AG04449 (cell line): ENCODE measurements at places on chromosomes 5 and 9.

DNA sequence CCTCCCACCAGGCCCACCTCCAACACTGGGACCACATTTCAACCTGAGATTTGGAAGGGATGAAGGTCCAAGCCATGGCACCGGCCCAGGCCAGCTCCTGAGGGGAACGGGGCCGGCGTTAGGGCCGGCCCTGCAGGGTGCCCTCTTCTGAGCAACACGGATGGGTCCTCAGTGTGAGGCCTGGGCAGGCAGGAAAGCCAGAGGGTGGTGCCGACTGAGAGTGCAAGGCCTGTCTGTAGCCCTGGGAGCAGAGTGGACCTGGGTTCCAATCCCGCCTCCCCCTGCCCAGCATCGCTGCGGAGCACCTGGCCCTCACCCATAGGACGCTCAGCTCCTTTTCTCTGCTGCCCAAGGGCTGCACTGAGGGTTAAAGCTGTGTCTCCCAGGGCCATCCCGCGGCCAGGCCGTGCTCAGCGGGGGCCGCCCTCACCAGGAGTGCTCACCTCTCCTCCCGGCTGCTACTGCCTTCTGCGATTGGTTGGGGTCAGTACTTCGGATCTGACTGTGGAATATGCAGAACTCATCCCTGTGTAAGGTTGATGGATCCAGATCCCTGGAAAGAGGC is 44.1 kb upstream of the FCN2 start:
- DNase-seq, result no peak

DNA sequence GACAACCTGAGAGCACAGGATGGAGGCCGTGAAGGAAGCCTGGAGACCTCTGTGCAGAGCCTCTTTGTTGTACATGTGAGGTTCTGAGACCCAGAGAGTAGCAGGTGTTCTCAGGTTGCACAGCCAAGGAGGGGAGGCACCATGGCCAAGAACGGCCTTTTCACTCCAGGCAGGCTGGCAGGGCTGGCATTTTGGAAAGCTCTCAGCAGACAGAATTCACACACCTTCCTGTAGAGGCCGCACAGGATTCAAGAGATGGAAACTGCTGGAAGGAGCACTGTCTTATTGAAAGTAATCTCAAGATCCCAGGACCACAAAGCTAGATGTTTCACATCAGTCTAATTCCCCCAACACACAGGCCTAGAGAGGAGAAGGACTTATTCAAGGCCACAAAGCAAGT is 52.8 kb upstream of the XPA start:
- no peak for DNase-seq

DNA sequence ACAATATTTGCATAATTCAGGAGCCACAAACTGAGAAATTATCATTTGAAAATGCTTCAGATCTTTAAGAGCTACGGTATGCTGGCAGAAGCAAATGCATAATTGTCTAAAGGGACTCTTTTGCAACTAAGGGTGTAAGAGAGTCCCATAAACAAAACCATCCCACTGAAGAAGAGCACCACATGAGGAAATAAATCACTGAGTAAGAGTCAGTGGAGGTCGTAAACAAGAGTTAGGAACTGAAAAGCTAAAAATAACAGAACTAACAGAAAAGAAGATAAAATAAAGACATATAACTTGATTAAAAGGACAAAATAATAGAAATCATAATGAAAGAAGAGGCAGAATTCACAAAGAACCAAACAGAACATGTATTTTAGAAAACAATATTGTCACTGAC is 3.5 kb upstream of the SMC2 start:
- DNase-seq, result no peak

- DNase-seq, result no peak
Measured at GRCh38 chr5:135391869-135392255, 7.2 kb downstream of the MACROH2A1 start.

- DNase-seq, result no peak
Measured at GRCh38 chr5:75720882-75721281, 3.6 kb upstream of the POC5 start.

DNA sequence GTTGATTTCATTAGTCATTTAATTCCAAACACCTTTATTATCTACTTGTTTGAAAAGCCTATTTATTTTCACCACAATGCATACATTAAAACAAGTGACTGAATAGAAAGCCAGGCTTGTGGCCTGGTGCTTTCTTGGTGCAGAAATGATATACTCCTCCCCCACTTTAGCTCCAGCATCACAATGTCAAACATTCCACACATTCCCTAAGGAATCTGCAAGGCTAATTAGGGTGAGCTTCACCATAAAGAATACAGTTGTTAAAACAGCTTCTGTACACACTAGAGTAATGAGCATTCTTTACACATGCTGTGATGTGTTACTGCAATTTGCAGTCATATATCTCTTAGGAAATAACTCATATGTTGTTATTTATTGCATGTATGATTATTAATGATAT is 705.7 kb downstream of the CETN3 start:
- peak; percentile 45 for DNase-seq

DNA sequence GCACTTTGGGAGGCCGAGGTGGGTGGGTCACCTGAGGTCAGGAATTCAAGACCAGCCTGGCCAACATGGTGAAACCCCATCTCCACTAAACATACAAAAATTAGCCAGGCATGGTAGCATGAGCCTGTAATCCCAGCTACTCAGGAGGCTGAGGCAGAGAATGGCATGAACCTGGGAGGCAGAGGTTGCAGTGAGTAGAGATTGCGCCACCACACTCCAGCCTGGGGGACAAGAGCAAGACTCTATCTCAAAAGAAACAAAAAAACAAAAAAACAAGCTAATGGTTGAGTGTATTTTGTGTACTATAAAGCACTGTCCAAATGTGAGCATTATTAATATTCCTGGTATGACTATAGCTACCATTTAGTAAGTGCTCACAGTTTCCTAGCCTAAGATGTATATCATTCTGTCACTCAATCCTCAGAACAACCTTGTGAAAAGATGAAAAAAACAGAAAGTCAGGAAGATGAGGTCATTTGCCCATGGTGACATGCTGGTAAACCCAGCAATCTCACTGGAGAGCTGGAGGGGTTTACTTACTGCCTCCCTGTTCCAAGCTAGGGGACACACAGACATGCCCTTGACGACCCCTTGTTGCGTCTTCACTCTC is 27.7 kb downstream of the ARHGEF37 start:
- DNase-seq, result no peak

DNA sequence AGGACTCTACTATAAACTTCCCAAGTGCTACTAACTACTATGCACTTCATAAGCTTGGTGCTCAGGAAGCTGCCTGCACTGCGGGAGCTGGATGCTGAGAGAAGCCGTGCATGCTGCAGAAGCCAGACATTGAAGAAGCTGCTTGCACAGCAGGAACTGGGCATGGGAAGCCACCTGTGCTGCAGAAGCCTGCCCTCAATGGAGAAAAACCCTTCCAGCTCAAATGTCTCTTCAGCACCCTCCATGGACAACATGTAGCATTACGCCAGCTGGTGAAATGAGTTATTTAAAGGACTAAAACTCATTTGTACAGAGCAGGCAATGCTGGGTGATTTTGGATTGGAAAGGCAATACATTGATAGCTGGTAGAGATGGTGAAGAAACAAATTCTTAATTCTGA is 247.2 kb downstream of the KIF4B start:
- DNase-seq, result no peak

DNA sequence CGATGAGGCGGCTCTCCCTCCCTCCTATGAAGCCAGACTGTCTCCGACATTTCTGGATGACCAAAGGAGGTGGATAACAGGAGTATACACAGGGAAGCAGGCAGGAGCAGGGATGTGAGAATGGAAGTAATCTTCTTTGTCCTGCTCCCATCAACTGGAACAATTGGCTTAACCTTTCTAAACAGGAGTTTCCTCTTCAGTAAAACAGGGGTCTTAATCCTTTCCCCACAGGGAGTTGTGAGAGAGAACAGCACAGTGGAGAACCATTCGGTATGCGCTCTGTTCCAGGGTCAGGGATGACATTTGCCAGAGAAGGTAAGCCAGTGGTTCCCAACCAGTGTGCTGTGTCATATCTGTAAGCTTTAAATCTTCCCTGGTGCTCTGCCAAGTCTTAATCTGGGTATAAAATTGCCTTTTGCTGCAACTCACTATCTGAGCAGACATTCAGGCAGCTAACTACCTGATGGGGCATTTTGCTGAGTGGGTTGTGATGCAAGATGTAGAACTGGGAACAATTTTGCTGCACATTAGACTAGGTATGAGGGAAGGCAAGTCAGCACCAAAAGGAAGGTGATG is 294.8 kb upstream of the KIF2A start:
- DNase-seq, result no peak

DNA sequence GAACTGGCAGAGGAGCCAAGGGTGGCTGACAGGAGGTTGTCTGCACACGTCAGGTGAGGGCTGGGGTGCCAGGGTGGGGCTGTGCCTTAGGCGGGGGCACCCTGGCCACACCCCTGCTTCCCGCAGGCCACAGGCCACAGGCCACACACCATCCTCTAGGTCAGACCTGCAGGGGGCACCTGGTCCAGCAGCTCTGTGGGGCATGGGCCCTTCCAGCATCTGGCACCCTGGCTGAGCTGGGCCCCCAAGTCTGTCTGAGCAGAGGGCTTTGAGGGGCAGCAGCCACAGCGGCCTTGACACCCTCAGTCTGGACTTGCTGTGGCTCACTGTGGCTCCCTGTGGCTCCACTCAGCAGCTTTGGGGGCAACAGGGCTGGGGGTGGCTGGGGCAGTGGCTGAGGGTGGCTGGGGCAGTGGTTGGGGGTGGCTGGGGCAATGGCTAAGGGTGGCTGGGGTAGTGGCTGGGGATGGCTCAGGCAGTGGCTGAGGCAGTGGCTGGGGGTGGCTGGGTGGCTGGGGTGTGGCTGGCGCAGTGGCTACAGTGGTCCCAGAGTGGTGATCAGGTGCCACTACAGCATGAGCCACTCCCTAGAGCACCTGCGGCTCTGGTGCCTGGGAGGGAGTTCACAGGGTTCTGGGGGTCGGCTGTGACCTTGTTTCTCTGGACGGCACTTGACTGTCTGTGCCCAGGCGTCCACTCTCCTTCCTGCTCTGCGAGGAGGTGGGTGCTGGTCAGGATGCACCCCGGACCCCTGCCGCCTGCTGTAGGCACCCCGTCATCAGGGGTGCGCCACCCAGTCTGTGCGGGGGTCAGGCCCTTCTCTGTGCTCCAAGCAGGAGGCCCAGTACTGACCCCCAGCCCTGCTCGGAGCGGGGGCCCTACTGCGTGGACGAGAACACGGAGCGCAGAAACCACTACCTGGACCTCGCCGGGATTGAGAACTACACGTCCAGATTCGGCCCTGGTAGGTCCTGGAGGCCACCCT is 27.1 kb downstream of the NKD2 start:
- DNase-seq, result no peak

GRCh38 chr5:91384671-91385430 is 1.7 kb upstream of the ARRDC3 start:
- DNase-seq, result peak; percentile 59

DNA sequence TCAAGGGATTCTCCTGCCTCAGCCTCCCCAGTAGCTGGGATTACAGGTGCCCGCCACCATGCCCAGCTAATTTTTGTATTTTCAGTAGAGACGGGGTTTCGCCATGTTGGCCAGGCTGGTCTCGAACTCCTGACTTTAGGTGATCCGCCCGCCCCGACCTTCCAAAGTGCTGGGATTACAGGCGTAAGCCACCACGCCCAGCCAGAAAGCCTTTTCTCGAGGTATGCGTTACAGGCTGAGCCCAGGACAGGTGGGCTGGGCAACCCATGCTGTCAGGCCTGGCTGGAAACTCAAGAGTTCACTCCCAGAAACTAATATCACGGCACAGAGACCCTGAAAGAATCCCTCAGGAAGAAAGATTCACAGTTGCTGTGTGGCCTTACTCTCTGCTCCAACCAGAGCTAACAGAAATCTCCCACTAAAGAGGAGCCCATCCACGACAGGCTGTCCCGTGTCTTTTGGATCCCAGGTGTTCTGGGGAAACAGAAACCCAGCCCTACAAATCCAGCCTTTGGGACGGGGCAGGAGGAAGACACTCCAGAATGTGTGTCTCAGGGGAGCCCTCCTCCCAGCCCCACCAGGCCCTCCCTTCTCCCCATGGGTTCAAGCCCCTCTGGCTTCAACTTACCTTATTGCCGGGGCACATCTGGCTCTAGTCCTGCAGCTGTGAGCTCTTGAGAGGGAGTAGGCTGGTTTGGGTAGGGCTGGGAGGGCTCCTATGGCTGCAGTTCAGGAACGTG is 400 bp downstream of the TIFAB start:
- no peak for DNase-seq

DNA sequence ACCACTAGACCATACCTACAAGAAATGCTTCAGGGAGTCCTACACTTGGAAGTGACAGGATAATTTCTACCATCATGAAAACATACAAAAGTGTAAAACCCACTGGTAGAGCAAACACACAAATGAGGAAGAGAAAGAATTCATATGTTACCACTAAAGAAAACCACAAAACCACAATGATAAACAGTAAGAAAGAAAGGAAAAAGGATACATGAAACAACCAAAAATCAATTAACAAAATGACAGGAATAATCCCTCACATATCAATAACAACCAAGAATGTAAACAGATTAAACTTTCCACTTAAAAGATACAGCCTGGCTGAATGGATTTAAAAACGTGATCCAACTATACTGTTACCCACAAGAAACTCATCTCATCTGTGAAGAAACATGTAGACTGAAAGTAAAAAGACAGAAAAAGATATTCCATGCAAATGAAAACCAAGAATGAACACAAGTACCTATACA is 83.4 kb downstream of the LPAR1 start:
- DNase-seq, result no peak

GRCh38 chr9:18568973-18569372 is 95.0 kb downstream of the ADAMTSL1 start:
- DNase-seq, result no peak

DNA sequence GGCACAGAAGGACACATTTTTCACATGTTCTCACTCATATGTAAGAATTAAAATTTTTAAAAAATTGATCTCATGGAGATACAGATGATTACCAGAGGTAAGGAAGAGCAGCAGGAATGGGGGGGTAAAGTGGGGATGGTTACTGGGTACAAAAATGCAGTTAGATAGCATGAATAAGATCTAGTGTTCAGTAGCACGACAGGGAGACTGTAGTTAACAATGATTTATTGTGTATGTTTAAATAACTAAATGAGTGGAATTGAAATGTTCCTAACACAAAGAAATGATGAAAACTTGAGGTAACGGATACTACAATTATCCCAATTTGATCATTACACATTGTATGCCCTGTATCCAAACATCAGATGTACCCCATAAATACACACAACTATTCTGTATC is 15.2 kb upstream of the TGFBI start:
- DNase-seq, result no peak

GRCh38 chr9:28024676-28025075 is 451.4 kb upstream of the C9orf72 start:
- DNase-seq, result no peak
